NAMALWA (cell line): ENCODE measurements at places on chromosomes 1 and 21.
A peak's percentile ranks its signal among the peaks of the same experiment; 100 is the strongest.

DNA sequence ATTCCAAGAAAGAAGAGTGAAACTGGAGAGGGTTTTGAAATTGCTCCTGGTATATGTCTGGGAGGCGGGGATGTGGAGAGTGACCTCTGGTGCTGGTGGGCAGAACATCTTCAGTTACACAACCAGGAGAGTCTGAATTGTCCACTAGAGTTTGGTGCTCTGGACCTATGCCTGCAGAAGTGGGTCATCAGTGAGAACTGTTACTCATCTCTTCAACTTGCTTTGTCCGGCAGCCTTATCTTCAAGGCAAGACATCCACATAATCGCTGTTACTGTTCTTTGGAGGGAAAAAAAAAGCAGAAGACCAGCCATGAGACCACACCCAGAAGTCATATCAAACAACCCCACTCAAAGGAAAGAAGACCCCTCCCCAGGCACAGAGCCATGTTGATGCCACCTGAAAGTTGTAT is 14.9 kb downstream of the SH2D1B start:
- no peak for DNase-seq

GRCh38 chr1:239276051-239276450 is 110.3 kb upstream of the CHRM3 start:
- DNase-seq: no peak

DNA sequence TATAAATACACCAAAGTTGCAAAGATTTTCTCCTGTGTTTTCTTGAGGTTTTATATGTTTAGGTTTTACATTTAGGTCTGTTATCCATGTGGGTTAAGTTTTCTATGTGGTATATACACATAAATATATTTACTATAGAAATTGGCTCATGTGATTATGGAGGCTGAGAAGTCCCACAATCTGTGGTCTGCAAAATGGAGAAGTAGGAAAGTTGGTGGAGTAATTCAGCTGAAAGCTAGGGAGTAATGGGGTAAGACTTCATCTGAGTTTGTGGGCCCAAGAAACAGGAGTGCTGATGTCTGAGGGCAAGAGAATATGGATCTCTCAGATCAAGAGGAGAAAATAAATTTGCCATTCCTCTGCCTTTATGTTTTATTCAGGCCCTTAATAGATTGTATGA is 146.0 kb downstream of the GPATCH2 start:
- no peak for DNase-seq

DNA sequence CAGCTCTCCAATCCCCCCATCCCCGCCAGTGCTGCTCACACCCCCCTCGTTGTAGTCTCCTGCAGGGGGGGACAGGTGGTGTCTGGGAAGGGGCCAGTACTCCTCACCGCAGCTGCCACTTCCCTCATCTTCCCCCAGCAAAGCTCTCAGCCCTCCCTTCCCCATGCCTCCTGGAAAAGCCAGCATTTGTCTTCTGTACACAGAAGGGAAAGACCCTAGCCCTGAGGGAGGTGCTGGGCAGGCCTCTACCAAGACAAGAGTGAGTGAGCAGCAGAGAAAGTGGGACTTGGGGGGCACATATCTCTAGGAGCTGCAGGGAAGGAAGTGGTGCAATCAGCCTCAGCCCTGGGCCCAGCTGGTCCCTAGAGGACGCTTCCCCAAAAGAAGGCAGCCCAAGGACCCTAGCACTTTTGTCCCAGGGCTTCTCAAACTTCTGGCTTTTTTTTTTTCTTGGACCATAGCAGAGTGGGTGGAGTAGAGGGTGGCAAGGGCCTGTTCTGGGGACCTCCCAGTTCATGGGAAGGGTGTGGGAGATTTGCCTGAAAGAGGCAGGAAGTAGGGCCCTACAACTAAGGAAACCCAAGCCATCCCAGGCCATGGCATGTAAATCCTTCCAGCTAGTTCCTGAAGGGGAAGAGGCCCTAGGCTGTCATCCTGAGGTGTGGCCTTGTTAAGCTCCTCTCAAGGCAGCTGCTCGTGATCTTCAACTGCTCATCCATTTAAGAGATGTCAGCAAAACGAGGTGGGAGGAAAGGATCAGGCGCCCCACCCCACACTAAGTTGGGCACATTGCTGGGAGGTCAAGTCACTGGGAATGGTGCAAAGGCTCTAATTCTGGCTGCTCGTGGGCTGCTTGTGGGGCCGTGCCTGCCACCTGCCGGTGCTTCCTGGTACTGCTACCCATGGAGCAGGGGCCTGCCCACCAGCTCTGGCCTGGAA is 12.6 kb downstream of the ZC3H12A start:
- DNase-seq: peak; percentile 69

- DNase-seq: no peak
These were observed 65.7 kb upstream of the NEK2 start for GRCh38 chr1:211741116-211741515.

DNA sequence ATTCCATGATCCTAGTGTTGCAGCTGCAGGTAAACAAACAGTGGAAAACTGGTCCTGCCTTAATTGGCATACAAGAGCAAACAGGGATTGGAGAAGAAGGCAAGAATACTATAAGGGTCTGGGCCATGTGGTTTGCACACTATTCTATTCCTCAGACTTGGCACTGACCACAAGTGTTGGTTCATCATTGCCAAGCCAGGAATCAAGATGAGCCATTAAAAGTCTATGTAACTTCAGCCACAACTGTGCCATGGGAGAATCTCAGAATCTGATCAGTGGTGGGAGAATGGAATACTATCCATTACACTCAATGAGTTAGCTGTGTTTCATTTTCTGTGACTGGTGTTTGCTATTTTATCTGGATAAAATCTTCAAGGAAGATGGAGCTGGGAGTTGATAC is 26.2 kb upstream of the FCER1A start:
- no peak for DNase-seq
